Diencephalon (tissue), 1 donor: ENCODE measurements at places on chromosomes 16 and 17. TPM values are rescaled to one million over a fixed set of nuclear protein-coding genes. Genes with fewer than 3 reads are reported as not detected.

Gene GAS7
- total RNA-seq, result 94.6 TPM

Gene STX8
- 55.8 TPM for total RNA-seq

Gene HBA2
- 2,023 TPM for total RNA-seq

Gene KLHL10
- total RNA-seq, result not detected

Gene ZNF629
- 13.6 TPM for total RNA-seq

Gene FMNL1
- 11.1 TPM for total RNA-seq

Gene CD300LG
- not detected for total RNA-seq
